Esophagus muscularis mucosa (tissue), 4 donors: ENCODE measurements at places on chromosomes 4 and X. TPM values are rescaled to one million over a fixed set of nuclear protein-coding genes. Genes with fewer than 3 reads are reported as not detected.

Gene DNAAF6
- total RNA-seq = not detected

Gene CSN1S1
- not detected for total RNA-seq

Gene KDM5C
- 69.9 TPM for total RNA-seq

Gene FHIP1A
- 6.2 TPM for total RNA-seq

Gene DMRTC1
- not detected for total RNA-seq

Gene PPP2R2C
- 1.2 TPM for total RNA-seq

Gene NEUROG2
- not detected for total RNA-seq

Gene ASB12
- total RNA-seq = not detected

Gene SPARCL1
- total RNA-seq = 2,231 TPM

Gene NELFA
- total RNA-seq = 16.1 TPM

Gene PCDH7
- total RNA-seq = 221 TPM

Gene ALPK1
- 12.6 TPM for total RNA-seq

Gene CTAG1A
- not detected for total RNA-seq

Gene FAT1
- 244 TPM for total RNA-seq

Gene UGT2A1
- not detected for total RNA-seq

Gene NPY2R
- total RNA-seq = 0.39 TPM

Gene FAM236C
- not detected for total RNA-seq

Gene TRPC3
- total RNA-seq = 0.57 TPM

Gene TCEANC
- total RNA-seq = 4.2 TPM

Gene MAGED4B
- 1.7 TPM for total RNA-seq

Gene LDB2
- 26.6 TPM for total RNA-seq

Gene TRIM75
- not detected for total RNA-seq

Gene MAGEA1
- total RNA-seq = not detected
